Stimulated activated CD4-positive, alpha-beta T cell treated with anti-CD3 and anti-CD28 coated beads, Interleukin-1b, Interleukin-23, amount 100 ng/mL, for 24 hours (primary cell): ENCODE measurements at places on chromosomes 1 and 21.

- no peak for DNase-seq
These were observed 35.0 kb downstream of the ZYG11A start for GRCh38 chr1:52877554-52877953.

DNA sequence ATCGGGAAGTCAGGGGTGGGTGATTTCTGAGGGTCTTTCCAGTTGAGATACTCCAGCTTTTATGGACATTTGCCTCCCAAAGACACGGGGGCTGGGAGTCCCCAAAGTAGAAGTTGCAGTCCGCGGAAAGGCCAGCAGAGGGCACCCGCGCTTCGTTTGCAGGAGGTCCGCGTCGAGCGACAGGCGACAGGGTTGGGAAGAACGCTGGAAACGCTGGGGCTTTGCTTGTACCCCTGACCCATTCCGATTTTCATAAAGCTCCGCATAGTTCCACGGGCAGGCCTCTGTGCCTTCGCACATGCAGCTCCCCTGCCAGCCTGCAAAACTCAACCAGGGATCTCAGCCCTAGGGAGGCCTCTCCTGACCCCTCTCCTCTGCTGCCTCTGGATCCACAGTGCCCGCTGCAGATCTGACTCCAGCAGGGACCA, 44.2 kb upstream of the LAPTM5 start:
- peak; percentile 70 for DNase-seq

DNA sequence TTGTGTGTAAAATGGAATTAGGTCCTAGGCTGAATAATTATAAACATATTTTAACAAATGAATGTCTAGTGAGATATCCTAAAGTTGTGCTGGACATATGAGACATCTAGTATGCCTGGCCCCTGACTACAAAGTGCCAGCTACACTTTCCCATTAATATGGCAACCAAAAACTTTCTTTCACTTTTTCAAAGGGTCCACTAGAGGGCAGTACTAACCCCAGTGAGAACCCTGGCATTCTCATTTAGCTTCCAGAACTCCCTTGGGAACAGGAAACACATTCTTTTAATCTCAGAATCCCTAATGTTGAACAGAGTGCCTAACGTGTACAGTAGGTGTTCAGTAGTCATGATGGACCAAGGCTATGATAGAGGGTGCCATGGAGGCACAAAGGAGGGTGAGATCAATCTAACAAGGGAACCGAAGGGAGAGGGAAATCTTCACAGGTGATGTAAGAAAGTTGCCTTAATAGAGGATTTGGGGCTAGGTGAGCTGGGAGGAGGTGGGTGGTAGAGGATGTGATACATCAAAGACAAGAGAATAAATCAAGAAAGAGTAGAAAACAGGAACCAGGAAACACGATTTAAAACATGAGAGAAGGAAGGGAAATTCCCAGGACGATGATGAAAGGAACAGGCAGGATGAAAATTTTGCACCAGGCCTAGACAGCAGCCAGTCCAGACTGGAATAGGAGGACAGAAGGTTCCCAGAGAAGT, 41.6 kb downstream of the NSL1 start:
- no peak for DNase-seq

GRCh38 chr1:24374891-24375786, 38.4 kb downstream of the STPG1 start:
- no peak for DNase-seq

DNA sequence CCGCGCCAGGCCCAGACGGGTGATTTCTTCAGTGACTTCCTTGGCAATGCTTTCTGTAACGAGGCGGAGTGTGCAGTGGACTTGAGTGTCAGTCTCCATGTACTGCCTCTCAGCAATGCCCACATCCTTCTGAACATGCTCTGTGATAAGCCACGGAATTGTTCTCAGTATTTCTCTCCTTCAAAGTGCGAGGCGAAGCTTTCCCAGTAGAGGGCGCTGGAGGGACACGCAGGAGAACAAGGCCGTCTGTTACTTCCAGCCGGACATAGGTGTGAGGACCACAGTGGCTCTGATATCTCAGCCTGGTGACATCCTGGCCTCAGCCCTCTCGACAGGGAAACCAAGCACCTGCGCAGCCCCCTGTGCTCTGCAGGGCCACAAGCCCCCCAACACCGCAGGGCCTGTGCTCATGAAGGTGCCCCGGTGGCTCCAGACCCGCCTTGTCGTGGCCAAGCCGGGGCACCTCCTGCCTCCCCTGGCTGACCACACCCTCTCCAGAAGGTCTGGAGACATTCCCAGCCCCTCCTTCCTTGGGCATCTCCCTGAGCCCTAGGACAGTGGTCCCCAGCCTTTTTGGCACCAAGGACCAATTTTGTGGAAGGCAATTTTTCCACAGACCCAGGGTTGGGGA, 46.1 kb upstream of the BACE2 start:
- peak; percentile 38 for DNase-seq

DNA sequence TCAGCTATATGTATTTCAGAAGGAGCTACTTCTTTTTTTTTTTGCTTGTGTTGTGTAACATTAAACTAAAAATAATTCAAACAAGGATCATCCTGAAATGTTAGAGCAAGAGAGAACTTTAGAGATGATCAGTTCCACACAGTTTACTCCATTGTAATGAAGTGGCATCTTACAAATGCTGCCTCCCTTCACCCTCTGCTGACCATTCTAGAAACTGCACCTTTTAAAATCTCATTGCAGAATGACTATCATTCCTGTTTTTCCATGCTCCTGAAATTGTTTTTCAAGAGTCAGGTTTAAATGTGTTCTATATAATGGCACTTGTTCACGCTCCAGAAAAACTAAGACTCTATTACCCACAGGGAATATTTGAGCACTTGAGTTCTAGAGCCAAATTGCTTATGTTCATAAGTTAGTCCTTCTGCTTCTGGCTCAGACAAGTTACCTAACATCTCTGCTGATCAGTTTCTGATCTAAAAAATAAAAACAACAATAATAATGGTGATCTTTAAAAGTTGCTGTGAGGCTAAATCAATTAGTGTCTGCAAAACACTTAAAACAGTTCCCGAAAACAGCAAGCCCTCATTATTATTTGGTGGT, 21.5 kb upstream of the SLC44A5 start:
- DNase-seq = no peak

- DNase-seq = no peak
These were observed 79.7 kb downstream of the TGFBR3 start for GRCh38 chr1:91806181-91806768.

DNA sequence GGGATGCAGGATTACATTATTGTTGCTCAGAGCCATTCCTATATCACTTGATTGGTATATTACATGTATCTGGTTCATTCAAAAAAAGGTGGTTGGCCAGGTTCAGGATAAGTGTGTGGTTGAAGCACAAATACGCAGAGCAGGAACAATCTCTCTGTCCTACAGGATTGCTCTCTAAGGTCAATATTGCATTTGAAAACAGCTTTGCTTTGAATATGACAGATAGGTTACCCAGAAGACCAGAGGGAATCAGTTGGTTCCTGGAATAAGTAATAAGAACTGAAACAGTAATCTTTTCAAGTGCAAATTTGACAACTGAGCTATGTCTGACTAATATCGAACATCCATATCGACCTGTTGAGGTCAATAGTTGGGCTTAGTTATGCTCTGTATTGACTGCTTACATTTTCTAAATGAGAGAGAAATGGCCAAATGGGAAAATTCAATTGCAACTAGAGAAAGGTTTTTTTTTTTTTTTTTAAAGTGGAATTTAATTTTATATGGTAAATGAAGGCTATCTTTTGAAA, 176.8 kb downstream of the ATP6V1G3 start:
- no peak for DNase-seq

GRCh38 chr1:167409183-167409582, 109.1 kb downstream of the CD247 start:
- no peak for DNase-seq

GRCh38 chr1:224914292-224914900, 15.1 kb upstream of the DNAH14 start:
- DNase-seq = no peak

DNA sequence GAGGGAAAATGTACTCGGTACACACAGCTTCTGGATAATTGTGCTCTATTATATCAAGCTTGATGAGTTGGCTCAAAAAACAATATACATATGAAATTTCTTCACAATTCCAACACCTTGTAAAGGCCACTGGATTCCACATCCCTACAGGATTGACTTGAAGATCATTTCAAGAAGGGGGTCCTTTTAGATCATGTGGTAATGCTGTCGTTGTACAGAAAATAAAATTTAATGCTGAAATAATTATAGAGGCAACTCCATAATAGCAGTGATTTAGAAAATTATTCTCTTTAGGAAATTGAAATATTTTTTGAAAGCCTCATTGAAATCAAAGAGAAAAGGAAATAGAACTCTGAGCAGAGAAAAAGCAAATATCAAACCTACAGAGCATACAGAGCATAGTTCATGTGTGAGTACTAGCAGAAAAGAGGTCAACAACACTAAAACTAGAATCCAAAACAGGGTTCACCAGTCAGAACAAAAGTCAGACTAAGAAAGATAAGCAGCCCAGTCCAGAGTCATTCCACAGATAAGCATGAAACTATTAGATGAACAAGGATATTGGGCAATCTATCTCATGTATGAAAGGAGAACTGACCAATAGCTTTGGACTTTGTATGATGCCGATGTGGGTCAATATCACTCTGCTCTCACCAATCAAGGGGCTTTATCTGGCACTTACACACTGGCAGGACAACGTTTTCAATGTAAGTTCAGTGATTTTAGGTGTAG, 79.5 kb upstream of the PALMD start:
- DNase-seq = no peak

- DNase-seq = no peak
These were observed 86.2 kb upstream of the SAMSN1 start for GRCh38 chr21:14632359-14632758.

DNA sequence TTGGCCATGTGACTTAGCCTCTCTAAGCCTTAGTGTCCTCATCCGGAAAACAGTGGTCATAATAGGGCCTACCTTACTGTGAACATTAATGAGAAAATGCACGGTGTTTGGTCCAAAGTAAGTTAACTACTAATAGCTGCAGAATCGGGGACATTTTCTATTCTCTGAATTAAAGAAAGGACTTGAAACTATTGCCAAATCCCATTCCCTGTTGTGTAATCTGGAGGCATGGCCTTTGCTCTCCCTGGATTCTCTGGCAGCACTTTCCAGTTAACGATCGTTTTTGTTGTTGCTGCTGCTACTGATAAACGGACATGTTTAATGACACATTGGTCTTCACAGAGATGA, 30.5 kb downstream of the FMO4 start:
- DNase-seq = no peak

DNA sequence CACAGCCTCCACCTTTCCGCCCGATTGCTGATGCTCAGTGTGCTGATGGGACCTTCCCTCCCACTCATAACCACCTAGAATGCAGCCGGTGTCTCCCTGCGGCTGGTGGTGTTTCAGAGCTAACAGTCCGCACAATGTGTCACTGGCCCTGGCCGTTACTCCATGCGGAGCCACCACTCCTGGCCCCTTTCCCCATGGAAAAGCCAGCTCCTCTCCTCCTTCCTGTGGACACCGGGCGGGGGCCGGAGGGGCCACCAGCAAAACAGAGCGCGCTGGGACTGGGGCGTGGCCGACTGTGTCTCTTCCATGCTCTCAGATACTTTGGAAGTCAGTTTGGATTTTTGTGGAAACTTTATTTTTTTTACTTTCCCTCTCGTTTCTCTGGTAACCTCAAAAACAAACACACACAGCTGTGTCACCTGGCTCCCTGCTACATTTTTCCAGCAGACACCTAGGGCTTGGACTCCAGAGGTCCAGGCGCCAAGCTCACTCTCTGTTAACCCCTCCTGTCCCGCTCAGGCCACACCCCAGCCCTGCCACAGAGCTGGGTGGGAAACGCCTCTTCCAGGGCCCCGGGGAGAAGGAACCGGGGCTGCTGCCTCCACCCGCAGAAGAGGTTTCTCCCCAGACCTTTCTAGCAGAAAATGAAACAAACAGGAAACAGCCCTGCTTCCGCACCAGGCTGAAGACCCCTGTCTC, 32.5 kb upstream of the COL6A2 start:
- DNase-seq = no peak

- DNase-seq = no peak
These were observed 5.3 kb downstream of the E2F2 start for GRCh38 chr1:23525558-23526250.

- no peak for DNase-seq
These were observed 73.2 kb downstream of the BCAR3 start for GRCh38 chr1:93608187-93609109.

DNA sequence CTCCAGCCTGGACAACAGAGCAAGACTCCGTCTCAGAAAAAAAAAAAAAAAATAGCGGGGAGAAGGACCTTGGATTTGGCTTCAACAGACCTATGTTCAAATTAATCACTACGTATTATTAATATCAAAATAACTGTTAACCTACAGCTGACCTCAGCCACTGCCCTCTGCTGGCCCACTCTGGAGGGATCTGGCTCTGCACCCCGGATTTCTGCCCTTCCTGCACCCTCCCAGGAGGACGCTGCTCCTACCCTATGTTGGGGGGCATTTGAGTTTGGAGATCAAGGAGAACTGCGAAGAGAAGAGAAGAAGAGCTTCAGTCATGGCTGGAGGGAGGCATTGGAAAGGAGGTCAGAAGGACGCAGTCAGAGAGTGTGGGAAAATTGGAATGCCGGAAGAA, 96.7 kb downstream of the PSMG1 start:
- no peak for DNase-seq

GRCh38 chr1:152886758-152887409, 8.8 kb downstream of the SMCP start:
- no peak for DNase-seq

GRCh38 chr1:76668046-76668445, 199.2 kb upstream of the ST6GALNAC5 start:
- DNase-seq = no peak

DNA sequence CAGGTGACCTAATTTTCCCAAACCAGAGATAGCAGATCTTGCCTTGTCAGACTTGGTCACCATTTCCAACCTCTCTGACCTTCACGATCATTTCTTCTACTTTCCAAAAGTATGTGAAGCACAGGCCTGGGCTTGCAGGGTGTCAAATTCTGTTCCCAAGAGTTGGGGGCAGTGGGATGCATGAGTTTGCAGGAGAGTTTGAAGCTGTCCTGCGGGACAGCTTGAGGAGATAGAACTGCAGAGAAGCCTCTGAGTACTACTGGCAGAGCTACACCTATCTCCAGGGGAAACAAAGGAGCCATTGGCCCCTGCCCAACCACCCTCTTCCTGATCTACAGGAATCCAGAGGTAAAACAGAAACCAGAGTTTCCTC, 11.3 kb downstream of the TXNIP start:
- no peak for DNase-seq

DNA sequence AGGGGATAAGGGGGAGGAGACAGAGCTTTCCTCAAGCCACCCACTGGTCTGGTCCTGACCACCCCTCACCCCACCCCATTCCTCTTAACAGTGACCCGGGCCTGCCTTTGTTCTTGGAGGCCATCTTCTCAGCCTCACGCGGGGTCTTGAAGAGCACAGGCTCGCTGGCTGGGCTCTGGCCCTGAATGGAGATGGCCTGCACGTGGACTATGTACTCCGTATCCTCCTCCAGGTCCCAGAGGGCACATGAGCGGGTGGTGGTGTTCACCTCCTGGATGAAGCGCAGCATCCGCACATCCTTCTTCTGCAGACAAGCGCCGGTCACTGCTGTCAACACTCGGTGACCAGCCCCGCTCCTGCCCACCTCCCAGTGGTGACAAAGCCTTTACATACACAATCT, 2.6 kb downstream of the FNDC5 start:
- no peak for DNase-seq

DNA sequence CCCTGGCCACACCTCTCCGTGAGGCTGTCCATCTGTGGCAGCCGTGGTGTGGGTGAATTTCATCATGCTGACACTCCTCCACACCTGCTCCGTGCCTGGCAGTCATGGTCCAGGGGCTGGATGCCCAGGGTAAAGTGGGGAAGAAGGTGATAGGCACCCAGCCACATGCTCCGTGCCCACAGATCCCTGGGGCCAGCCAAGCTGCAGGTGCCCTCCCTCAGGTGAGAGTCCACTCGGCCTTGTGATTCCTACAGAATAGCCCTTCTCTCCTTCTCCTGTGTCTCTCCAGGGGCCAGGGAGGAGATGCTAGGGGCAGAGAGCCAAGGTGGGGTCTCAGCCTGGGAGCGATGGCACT, 16.8 kb upstream of the POFUT2 start:
- DNase-seq = no peak
